ENCODE measurements at places on chromosomes 1 and 21.

GRCh38 chr1:44911026-44911425, 68.0 kb upstream of the PTCH2 start:
- DNase-seq: no peak

DNA sequence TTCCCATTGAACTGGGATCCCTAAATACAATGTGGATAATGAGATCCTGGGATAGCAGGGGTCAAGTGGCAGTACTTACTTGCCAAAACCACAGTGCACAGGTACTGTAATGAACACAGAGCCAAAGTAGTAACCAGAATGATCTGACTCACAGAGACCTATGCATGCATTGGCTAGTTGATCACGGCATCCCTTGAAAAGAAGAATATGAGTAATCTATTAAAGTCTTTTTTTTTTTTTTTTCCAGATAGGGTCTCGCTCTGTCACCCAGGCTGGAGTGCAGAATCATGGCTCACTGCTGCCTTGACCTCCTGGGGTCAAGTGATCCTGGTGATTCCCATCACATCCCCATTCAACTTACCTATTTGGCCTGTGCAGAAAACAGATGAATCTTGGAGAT, 29.4 kb upstream of the EIF4G3 start:
- no peak for DNase-seq

- DNase-seq: no peak
Measured at GRCh38 chr1:201487742-201488141, 18.8 kb upstream of the PHLDA3 start.

DNA sequence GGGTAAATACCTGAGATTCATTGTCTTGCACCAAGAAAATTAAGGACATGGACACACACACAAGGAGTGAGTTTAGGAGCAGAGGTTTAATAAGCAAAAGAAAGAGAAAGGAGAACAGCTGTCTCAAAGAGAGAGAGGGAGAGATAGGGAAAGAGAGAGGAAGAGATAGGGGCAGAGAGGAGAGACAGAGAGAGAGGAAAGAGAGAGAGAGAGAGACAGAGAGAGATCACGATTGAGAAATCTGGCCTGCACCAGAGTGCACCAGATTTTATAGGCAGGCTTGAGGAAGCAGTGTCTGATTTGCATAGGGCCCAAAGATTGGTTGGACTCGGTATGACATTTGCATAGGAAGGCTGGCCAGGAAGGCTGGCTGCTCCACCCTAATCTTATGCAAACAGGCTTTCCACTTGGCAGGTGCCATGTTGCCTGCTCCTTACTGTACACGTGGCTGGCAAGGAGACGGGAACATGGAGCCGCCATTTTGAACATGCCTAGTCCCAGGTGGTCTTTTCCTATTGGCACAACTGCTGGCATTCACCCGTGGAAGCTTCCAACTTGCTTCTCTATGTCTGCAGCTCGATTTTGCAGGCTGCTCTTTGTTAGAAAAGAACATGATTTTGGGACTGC, 419.9 kb downstream of the ZP4 start:
- DNase-seq: no peak

DNA sequence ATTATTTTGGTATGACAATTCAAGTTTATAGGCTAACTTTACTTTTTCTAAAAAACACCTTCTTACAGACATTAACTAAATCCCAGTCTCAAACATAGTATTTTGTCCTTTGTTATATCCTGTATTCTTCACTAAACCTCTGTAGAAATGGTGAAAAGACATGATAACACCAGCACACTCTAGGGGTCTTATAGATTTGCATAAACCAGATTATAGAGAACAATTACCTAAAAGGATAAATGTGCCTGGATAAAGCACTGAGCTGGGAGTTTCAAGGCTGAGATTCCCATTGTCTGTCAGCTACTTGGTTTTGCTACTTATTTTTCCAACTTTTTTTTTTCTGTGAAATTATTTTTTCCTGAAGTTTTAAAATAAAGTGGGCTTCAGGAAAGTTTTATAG, 1288.6 kb upstream of the TMPRSS15 start:
- no peak for DNase-seq

- DNase-seq: no peak
Measured at GRCh38 chr1:28466226-28466778, 39.5 kb upstream of the RCC1 start.

DNA sequence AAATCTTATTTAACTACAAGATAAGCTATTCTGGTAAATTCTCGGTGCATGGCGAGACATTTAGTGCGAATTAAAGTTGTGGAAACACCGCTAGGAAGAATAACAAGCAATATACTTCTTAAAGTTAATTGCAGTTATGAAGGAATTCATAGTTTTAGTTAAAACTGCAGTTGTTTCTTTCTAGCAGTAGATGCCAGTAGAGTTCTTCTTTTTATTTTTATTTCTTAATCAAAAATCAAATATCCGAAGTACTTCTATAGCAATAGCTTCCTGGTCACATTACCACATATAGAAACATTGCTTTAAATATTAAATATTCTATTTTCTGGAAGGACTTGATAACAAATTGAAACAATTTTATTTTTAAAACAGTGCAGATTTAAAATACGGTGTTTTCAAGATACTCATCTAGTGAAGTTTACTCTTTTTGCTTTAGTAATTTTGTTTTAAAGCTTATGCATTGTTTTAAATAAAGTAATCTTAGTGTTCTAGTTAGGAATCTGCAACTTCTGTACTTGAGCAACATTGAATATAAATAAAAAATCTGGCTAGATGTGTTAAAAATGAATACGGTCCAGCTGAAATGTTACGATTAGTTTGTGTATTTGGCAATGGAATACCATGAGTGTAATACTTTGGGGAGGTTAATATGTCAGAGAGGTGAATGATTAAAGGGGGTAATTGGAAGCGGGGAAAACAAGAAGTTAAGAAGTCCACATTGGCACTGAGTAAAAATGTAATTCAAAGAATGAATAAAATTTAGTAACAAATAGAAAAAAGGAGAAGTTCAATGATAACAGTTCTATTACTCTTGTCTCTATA, 2.7 kb upstream of the PRKACB start:
- DNase-seq: no peak

DNA sequence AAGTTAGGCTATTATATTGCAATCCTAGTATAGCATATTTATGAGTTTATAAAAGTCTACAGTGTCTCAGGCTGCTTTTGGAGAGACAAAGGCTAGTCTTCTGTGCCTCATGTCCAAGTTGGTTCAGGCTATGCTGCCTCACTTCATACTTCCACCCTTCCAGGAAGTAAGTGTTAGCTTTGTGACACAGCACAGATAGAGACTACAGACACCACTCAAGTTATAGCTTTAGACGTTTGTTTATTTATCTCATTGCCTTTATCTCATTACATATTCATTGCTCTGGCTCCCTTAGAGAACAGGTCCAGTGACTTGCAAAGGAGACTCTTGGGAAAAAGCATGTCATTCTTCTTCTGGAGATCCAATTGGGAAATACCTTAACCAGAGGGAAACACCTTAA, 22.6 kb upstream of the GBP4 start:
- no peak for DNase-seq

- no peak for DNase-seq
Measured at GRCh38 chr1:68798071-68798470, 301.2 kb upstream of the DEPDC1 start.

GRCh38 chr1:244861683-244862082, 2.7 kb downstream of the HNRNPU start:
- DNase-seq: no peak

DNA sequence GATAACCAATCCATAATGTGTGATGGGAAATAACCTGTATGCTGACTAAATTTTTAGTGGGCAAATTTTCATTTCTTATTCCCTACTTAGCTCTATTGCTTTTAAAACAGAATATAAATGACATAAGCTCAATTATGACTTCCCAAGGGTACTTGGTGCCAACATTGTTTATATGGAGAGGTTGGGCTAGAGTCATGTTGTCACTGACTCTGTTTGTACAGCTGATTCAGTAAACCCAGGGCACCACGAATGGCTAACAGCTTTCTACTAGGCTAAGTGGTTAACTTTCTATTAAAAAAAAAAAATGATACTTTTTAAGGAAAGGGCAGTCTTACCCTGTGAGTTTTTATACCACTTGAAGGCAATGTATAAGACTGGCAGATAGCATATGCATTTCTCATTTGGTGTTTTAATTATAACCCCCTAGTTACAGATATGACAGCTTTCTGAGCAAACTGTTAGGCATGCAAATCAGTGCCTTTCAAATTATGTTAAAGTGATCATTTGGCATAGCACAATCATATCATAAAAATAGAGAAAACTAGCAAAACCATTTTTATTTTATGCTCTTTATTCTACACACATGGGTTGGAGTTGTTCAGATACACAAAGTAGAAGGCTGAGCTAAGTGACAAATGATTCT, 147.1 kb downstream of the DNM3 start:
- no peak for DNase-seq

GRCh38 chr1:201144701-201145100, 9.6 kb downstream of the TMEM9 start:
- DNase-seq: no peak

DNA sequence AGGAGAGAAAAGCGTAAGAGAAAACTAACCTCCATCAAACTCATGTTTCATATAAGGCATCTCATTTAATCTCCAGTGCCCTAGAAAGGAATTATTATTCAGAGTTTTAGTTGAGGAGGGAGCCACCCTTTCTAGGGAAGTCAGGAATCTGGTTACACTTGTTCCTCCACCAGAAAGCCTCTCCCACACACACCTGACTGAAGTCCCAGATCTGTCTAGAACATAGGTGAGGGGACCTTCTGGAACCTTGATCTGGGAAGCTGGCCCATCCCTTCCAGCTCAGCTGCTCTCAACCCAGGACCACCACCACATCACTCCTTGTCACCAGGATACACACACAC, 1.9 kb upstream of the DENND2D start:
- no peak for DNase-seq

DNA sequence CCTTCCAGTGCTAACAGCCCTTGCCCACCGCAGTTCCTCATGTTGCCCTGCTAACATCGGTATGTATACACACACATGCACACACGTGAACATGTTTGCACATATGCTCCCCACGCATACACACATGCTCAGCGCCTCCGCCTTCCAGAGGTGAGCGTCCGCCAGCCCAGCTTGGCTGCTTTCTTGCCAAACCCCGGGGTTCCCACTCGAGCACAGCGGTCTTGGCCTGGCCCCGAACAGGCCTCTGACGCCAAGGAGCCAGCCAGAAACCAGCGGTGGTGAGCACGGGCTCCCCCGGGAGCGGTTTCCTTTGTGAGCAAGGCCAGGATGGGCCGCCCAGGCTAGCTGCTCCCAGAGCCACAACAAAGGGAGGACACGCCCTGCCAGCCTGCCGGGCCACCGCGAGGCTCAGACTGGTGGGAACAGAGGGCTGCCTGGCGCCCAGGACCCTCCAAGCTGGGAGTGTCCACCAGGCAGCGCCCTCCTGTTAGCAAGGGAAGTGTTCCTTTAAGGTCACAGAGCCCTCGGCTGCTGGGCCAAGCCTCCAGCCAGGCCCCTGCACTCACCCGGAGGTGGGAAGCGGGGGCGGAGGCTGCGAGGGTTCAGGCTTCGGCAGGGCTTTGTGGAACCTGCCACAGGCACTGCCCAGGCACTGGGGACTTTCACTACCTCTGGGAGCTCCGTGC, 65.4 kb downstream of the ALPL start:
- DNase-seq: no peak

DNA sequence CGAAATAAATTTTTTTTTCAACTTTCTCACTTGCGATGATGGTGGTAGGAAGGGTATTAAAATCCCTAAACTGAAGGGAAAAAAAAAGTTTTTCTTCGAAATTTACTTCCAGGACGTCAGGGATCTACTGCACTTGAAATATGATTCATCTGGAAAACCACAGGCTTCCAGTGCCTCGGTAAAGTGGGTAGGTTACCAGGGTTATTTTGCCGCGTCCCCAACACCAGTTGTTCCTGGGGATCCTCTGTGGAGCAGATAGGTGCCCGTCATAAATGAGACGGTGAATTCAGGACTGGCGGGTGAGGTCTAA, 773 bp downstream of the RABIF start:
- no peak for DNase-seq

GRCh38 chr1:230270559-230271281, 155.4 kb downstream of the PGBD5 start:
- DNase-seq: peak; percentile 33

GRCh38 chr1:42743317-42744147, 3.5 kb upstream of the CLDN19 start:
- no peak for DNase-seq

DNA sequence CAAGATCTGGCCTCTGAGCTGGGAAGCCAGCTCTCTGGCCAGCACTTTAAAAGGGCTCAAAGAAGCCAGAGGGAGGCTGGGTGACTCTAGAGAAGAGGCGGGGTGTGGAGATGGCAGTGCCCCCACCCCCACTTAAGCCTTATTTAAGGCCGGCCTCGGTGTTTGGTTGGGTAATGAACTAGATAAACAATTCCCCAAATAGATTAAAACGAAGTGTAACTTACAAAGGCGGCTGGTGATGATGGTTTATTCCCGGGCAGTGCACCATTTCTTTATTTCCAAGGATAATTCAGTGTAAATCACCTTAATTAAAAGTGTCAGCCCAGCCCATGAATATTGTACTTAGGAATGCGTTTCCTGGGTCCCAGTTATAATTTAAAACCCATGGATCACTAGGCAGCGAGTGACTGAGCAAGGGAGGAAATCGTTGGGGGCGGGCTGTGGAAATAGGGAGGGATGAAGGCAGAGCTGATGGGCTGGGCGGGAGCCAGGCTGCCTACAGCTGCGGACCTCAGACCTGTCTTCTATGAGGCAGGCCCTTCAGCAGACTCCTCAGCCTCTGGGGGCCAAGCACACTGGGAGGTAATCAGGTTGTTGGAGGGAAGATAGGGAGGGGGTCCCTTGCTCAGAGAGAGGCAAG, 54.9 kb downstream of the TMEM53 start:
- no peak for DNase-seq

GRCh38 chr1:27356619-27357280, 10.0 kb downstream of the MAP3K6 start:
- peak; percentile 61 for DNase-seq

DNA sequence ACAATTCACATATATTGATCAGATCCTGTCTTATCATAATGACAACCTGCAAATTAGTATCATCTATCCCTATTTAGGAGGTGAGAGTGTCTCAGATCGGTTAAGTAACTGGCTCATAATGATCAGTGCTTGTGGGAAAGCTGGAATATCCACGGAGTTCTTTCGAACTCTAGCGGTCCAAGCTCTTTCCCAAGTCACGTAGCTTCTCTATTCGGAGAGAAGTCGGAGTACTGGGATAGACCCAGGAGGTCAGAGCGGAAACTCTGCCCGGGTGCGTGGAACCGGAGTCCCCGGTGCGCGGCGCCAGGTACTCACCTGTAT, 339 bp downstream of the PTGS2 start:
- no peak for DNase-seq

DNA sequence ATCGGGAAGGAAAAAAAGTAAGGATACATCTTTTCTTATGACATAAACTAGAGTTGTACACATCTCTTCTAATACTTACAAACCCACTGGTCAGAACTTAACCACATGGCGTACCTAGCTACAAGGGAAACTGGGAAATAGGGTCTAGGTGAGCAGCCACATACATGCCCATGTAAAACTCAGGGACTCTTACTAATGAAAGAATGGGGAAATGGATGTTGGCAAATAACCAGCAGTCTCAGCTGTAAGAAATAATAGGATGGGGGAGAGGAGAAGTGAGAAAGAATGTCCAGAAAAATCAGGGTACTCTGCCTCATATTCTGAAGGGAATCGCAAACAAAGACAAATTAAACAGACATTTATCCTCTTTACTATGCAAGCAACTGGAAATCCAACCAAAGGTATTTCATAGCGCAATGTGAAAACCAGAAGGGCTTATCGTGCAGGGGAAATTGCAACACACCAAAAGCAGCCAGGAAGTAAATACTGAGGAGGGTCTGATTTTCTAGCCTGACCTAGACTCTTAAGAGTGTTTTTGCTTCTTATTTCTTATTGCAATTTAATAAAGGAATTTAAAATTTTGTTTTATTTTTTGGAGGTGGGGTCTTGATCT, 17.5 kb downstream of the GTF2B start:
- no peak for DNase-seq

GRCh38 chr1:228876187-228876586, 140.9 kb downstream of the RHOU start:
- DNase-seq: no peak
